Sigmoid colon (tissue), 7 donors: ENCODE measurements at places on chromosomes 12 and 14. TPM values are rescaled to one million over a fixed set of nuclear protein-coding genes. Genes with fewer than 3 reads are reported as not detected.

DNA sequence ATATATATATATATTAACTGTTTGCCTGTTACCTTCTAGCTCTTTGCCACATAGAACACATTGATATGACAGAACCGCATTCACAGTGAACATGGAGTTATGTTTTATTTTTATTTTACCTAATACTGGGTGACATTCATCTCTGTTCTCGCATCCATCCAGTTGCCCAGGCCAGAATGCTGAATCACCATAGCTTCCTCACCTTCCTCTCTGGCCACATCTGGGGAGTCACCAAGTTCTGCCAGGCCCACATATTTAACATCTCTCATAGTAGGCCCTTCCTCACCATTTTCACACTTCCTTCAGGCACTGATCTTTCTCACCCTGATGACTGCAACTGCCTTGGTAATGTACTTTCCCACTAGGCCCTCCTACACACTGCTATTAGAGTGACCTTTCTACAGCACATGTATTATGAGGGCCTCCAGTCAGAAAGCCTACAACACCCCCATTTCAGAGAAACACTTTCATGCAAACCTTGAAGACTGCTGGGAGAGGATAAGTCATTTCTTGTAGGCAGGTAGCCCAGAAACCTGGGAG, 106.8 kb downstream of the LGR5 start:
- DNase-seq: no peak

Gene IFNG-AS1
- not detected for total RNA-seq

DNA sequence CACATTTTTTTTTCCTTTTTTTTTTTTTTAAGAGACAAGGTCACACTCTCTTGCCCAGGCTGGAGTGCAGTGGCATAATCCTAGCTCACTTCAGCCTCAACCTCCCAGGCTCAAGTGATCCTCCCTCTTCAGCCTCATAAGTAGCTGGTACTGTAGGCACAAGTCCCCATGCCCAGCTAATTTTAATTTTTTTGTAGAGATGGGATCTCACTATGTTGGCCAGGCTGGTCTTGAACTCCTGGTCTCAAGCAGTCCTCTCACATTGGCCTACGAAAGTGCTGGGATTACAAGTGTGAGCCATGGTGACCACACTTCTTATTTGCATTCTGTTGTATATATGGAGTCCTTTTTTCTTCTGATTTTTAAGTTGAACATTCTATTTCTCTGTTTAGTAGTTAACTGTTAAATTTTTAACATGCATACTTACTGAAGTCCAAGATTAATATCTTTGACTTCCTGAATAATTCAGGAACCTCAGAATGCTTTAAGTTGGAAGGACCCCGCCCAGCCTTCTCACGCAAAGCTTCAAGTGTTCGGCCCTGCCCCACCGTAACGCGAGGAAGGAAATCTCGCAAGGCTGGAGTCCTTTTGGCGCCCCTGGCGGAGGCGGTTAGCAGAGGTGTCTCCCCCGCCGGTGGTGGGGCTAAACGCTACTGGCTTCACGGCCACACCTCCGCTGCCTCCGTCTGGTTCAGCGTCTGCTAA, 21.6 kb downstream of the SPATS2 start:
- no peak for DNase-seq

DNA sequence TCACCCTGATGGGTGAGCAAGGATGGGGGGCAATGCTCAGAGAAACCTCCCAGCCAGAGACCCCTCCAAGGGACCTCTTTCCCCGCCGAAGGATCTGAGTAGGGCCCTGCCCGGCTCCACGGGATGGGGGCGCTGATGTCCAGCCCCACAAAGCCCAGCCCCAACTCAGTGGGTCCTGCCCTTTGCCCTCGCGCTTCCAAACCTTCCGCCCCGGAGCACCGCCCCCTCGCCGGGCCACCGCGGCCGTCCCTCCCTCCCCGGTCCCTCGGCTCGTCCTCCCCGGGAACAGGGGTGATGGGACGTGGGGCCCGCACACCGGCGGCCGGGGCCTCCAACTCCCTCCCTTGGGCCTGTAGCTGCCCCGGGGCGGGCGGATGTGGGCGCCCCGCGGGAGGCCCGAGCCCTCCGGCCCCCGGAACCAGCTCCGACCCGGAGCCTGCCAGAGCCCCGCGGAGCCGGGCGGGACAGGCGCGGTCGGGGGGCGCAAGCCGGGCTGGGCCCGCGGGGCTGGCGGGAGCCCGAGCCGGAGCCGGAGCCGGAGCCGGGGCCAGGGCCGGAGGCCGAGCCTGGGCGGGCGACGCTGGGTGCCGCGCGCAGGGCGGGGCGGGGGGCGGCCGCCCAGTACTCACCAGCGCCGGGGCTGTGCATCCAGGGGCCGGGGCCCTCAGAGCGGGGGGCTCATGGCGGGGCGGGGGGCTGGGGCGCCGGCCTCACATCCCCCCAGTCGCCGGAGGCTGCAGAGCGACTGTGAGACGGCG, 386 bp downstream of the HDAC7 start:
- peak; percentile 85 for DNase-seq
